ENCODE measurements at places on chromosomes 2 and 18.

- no peak for DNase-seq
Observed at GRCh38 chr2:216015722-216016464, 2.5 kb upstream of the MREG start.

- no peak for DNase-seq
Observed at GRCh38 chr2:67096886-67097285, 300.2 kb upstream of the ETAA1 start.

DNA sequence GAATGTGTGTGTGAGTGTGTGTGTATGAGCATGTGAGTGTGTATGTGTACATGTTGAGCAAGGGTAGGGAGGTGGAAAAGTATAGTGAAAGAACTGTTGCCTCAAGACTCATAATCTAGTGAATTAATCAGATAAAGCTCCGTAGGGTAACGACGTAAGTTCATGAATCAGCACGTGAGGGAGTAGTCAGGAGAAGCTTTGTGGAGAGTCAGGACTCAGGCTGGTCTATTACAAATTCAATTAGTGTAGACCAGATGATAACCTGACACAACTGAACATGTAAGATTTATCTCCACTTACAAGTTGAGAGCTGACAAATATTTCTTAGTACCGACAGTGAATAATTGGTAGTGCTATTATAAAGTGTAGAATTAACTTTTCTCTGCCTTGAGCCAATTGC, 194.5 kb downstream of the RAD51AP2 start:
- no peak for DNase-seq

GRCh38 chr18:73240899-73241298, 373.1 kb upstream of the NETO1 start:
- no peak for DNase-seq

- no peak for DNase-seq
Observed at GRCh38 chr2:61943251-61943650, 37.8 kb downstream of the COMMD1 start.

- DNase-seq, result no peak
Observed at GRCh38 chr2:66236067-66236685, 198.7 kb upstream of the MEIS1 start.

DNA sequence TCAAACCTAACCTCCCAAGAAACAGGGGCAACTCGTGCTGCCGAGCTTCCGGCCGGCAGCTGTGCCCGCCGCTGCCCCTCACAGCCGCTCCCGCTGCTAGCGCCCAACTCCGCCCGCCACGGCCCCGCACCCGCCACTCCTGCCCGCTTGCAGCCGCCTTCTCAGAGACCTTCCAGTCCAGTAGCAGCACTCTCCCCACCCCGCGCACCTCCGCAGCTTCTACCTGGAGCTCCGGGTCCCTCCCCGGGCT, 722 bp upstream of the C2orf15 start:
- DNase-seq, result peak; percentile 51

DNA sequence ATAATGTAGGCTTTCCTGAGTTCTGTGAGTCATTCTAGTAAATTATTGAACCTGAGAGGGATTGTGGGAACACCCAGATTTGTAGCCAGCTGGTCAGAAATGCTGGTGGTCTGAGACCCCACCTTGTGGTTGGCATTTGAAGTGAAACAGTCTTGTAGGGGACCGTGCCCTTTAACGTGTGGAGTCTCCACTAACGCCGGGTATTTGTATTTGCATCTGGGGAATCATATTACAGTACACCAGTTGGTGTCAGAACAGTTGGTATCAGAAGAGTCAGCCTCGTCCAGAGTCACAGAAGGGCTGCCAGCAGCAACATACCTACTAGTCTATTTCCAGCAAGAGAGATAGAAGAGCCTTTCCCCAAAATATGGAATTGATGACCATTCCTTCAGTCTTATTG, 38.3 kb upstream of the PTPN4 start:
- peak; percentile 72 for DNase-seq

- no peak for DNase-seq
Observed at GRCh38 chr2:8876628-8877027, 39.2 kb upstream of the KIDINS220 start.

DNA sequence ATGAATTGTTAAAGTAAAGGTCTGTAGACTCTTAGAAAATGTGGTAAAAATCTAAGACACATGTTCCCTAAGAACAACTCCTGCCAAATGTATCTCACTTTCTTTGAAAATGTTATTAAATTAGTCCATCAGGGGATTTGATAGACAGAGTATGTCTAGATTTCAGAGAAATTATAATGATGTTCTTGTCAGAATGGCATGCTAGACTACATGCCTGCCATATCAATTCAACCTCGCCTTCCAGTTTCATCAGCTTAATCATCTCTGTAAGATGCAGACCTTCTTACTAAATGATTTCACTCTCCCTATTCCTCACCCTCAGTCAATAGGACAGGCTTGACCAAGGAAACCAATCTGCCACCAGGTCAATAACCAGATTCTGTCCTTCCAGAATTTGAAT, 368.4 kb downstream of the TXNL1 start:
- DNase-seq, result no peak

GRCh38 chr2:71608441-71608840, 155.1 kb downstream of the DYSF start:
- DNase-seq, result no peak

GRCh38 chr2:152449578-152449977, 114.6 kb downstream of the FMNL2 start:
- no peak for DNase-seq

- no peak for DNase-seq
Observed at GRCh38 chr18:73674125-73674865, 473.3 kb downstream of the FBXO15 start.

DNA sequence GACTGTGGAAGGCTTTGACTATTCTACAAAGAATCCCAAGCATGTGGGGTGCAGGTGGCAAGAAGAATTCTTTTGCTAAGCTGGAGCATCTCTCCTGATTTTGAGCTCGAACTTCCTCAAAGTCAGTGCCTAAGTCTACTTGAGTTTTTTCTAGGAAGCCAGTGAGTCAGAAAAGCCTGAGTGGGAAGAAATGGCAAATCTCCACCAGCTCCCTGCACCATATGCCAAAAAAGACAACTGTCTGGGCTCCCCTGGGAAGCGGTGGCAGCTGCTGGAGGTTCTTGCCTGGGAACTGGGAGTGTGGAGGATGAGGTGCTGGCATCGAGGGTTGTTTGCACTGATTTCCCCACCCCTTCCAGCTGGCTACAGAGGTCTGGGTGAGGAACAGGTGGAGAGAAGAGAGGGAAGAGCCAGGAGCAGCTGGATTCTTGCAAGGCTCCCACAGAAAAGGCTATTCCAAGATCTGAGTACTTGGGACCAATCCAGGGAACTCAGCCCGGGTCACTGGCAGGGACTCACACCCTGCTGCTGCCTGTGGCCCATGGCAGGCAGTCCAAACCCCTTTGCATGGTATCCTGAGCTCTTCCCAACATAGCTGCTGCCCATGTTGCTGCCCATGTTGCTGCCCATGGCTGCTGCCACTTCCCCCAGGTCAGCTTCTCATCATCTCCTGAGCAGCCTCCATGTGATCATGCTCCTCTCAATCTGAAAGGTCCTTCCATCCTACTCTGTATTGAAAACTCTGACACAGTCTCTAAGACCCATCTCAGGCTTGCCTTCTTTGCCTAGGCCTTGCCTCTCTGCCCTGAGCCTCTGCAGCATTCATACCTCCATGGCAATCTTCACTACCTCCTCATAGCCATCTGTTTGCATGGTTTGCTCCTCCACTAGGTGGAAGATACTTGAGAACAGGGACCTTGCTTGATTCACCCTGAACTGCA, 128.3 kb upstream of the SPATS2L start:
- peak; percentile 98 for DNase-seq

DNA sequence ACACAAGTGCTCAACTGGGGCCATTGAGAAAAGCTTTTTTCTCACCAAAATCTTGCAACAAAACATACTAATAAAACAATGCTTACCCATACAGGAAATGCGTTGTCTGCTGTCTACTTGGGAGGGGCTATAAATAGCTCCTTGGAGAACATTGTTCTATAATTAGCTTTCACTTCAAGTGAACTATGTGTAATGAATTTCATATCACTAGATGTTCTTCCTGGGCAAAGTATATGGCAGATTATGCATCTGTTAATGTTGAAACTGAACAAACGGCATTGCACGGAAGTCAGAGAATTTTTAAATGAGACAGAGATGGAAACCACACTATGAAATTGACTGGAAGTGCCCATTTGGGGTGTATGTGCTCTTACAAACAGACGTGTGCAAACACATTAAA, 6.4 kb upstream of the NPAS2 start:
- no peak for DNase-seq

GRCh38 chr18:79575891-79576685, 103.5 kb upstream of the CTDP1 start:
- DNase-seq, result peak; percentile 57

Measured in DMS 273 treated with DMSO at 0.1 percent for 48 hours (cell line).